ENCODE measurements at places on chromosomes 5 and 9. TPM values are rescaled to one million over a fixed set of nuclear protein-coding genes. Genes with fewer than 3 reads are reported as not detected.

- DNase-seq = no peak
Observed at GRCh38 chr5:63928451-63928850, 33.8 kb downstream of the HTR1A start.

DNA sequence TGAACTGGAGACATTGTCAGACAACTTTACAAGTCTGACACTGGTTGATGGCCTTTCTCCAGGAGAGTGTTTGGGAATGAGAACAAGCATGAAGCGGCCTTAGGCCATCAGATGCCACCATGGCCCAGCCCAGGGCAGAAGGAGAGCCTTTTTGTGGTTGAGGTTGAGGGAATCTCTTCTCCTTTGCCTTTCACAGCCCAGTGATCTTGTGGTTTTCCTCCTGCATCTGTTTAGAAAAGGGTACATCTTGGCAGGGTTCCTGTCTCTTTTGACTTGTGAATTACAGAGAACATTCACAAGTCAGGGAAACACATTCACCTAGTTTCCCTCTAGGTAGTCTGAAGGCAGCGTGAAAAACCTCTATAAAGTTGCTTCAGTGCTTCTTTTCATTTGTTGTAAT, 27.5 kb downstream of the DMRT2 start:
- no peak for DNase-seq

GRCh38 chr9:18675332-18675731, 201.4 kb downstream of the ADAMTSL1 start:
- no peak for DNase-seq

DNA sequence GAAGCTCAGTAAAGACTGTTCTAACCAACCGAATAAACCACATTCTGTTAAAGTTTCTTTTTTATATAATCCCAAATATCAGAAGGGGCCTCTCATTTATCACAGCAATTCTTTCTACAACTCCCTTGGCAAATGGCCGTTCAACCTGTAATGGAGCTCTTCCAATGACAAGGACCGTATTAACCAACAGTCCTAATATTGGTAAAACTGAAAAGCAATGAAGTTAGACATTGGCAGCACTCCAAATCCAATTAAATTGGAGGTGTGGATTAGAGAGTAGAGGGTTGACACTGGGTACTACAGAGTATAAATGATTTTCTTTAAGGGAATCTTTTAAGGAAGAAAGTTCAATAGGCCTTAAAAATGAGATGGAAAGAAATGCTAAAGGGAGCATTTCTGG, 842 bp downstream of the TMED7 start:
- no peak for DNase-seq

DNA sequence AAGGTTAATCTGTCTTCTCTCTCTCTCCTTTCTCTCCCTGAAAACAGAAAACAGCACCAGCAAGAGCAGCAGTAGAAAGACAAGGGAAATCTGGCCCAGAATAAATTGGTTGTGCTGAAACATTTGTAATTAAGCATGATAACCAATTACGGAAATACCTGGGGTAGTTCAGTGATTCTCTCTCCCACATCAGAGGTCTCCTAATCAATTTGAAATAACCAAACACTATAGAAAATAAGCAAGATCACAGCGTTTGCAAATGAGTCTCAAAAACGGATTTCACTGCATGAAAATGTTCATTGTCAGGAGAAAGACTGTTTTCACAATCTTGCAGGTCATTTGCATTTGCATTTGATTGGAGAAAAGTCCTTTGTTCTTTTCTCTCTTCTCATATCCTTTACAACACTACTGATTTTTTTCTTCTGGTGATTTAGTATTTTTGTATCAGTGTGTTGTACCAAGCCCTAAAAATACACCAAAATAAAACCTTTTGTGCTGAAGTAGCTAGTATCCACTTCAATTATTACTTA, 36.8 kb upstream of the CDH6 start:
- DNase-seq = no peak

The GZMA gene
- 14.9 TPM for polyA plus RNA-seq

DNA sequence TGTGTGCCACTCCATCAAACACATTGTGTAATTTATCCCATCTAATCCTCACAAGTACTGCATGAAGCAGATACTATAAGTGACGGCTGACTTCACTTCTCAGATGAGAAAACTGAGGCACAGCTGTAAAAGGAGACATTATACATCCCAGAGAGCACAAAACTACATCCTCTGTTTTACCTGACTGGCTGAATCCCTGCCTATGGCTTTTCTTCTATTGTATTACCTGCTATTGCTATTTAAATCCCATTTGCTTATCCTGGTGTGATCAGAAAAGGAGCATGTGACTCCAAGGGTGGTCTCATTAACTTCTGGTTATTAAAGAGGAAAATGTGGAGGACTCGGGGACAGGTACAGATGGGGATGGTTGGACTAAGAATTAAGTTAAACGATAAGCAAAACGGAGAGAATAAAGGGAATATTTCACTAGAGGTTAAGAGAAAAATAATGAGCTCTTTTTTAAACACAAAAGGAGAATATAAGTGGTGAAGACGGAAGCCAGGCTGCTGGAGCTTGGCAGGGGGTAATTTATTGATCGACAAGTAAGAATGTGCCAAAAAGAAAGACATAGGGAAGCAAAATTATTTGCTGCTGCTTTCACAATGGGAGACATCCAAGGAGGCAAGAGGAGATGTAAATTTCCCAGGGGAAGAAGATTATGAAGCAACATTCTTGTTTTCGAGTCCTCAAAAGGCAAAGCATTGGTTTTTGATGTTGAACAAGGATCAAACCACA, 155.7 kb upstream of the GPR151 start:
- DNase-seq = no peak

GRCh38 chr5:150780187-150780692, 1.7 kb downstream of the SMIM3 start:
- DNase-seq = no peak

GRCh38 chr5:137167187-137167586, 331.9 kb downstream of the SPOCK1 start:
- DNase-seq = no peak

DNA sequence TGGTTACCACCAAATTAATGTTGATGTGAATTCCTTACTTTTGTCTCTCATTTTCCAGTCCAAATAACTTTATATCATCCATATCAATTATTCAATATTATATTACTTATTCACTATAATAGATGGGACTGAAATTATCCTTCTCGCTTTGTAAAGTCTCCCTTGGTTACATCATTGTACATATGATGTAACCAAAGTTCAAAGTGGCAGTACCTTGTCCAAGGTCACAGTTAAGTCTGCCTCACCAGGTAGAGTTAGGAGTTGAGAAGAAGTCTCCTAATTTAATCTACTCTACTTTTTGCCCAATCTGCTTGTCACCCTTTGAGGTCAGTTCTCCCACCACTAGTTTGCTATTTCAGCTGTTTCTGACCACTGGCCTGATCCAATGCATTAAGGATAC, 83.7 kb upstream of the CLINT1 start:
- DNase-seq = no peak

Measured in large intestine (tissue), 12 donors.